Panc1 (cell line): ENCODE measurements at places on chromosomes 4 and X.

GRCh38 chrX:123731987-123732669, 724 bp downstream of the THOC2 start:
- H3K36me3 ChIP-seq: peaks cover 2% of the 10 kb centered on the region
- no peaks in the 10 kb centered on the region for H3K27me3 ChIP-seq
- peak overlapping the region; percentile 97 for H3K27ac ChIP-seq
- H3K4me1 ChIP-seq: peaks cover 21% of the 10 kb centered on the region
- H3K4me3 ChIP-seq: peak overlapping the region; percentile 98

GRCh38 chr4:41913509-41913908, 21.7 kb upstream of the TMEM33 start:
- no peaks in the 10 kb centered on the region for H3K27me3 ChIP-seq
- DNase-seq: no peak
- H3K4me3 ChIP-seq: no peak overlapping the region
- H3K36me3 ChIP-seq: no peaks in the 10 kb centered on the region

DNA sequence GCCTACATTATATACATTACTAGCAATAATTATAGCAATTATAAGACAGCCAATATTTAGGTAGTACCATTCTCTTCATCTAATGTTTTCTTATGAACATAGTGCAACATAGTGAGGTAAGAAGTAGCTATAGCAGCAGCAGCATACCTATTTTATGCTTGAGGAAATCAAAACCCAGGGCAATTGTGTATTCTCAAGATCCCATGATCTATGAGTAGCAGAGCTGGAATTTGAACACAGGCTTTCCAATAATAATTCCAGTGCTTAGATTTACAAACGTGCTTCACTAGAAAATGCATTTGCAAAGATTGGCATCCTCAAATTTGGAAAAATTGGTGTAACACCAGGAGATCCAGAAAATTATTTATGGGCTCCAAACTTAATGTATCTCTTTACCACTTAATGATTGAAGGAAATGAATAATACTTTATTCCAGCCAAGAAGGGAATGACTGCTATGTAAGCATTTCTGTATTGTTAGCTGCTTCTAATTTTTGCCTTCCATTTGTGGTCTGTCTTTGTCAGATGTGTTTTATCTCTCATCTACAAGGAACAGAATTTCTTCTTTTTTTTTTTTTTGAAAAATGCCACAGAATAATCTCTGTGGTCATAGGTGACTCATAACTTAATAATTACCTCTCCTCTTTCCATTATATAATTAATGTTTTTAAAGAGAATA, 451.1 kb downstream of the ARAP2 start:
- no peak overlapping the region for H3K4me3 ChIP-seq
- H3K27ac ChIP-seq: no peak overlapping the region
- DNase-seq: no peak
- H3K36me3 ChIP-seq: no peaks in the 10 kb centered on the region
- H3K27me3 ChIP-seq: no peaks in the 10 kb centered on the region
- H3K4me1 ChIP-seq: no peaks in the 10 kb centered on the region

DNA sequence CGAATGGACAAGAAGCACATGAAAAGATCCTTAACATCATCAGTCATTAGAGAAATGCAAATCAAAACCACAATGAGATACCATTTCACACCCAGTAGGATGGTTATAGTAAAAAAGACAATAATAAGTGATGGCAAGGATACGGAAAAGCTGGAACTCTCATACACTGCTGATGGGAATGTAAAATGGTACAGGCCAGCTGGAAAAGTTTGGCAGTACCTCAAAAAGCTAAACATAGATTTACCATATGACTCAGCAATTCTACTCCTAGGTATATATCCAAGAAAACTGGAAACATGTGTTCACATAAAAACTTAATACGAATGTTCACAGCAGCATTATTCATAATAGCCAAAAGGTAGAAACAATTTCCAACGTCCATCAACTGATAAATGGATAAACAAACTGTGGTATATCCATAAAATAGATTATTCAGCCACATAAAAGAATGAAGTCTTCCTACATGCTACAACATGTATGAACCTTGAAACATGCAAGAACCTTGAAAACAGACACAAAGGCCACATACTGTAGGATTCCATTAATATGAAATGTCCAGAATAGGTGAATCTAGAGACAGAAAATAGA, 11.9 kb downstream of the RPS6KA3 start:
- no peaks in the 10 kb centered on the region for H3K36me3 ChIP-seq
- no peak for DNase-seq
- H3K4me3 ChIP-seq: no peak overlapping the region
